ENCODE measurements at places on chromosomes 16 and 17. TPM values are rescaled to one million over a fixed set of nuclear protein-coding genes. Genes with fewer than 3 reads are reported as not detected.

MYH8 gene
- polyA plus RNA-seq = not detected

CTRB2 gene
- polyA plus RNA-seq = not detected

RANGRF gene
- polyA plus RNA-seq = 65.8 TPM

HEATR9 gene
- polyA plus RNA-seq = not detected

DNA sequence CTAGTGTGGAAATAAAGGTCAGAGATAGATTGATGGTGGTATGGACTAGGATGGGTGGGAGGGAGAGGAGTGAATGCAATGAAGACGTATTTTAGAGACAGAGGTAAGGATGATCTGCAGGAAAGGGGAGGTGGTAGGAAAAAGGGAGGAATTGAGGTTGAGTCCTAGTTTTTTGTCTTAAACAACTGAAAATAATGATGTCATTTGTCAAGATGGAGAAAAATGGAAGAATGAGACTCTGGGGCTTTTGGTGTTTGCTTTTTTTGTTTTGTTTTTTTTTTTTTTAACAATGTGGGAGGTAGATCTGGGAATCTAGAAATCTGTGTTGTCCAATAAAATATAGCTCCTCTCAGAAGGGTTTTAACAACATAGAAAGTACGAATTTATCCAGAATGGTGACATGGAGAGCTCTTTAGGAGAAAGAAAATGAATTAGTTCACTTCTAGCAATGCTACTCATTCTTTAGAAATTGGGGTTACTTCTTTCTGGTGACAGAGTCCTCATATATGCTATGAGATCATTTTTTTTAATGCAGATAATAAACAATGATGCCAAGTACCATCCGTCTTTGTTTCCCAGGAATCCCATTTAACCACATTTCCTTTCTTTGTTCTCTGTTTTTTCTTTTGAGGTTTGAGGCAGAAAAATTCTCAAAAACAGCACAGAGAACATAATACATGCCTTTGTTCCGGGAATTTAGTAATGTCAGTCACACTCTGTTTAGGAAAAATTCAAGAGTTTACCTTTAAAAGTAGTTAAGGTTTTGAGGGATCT lies 225.3 kb upstream of the COX10 start:
- DNase-seq = no peak
- H3K36me3 ChIP-seq = no peaks in the 10 kb centered on the region
- H3K4me1 ChIP-seq = peaks cover 6% of the 10 kb centered on the region
- no peaks in the 10 kb centered on the region for H3K27me3 ChIP-seq
- H3K4me3 ChIP-seq = no peak overlapping the region

DNA sequence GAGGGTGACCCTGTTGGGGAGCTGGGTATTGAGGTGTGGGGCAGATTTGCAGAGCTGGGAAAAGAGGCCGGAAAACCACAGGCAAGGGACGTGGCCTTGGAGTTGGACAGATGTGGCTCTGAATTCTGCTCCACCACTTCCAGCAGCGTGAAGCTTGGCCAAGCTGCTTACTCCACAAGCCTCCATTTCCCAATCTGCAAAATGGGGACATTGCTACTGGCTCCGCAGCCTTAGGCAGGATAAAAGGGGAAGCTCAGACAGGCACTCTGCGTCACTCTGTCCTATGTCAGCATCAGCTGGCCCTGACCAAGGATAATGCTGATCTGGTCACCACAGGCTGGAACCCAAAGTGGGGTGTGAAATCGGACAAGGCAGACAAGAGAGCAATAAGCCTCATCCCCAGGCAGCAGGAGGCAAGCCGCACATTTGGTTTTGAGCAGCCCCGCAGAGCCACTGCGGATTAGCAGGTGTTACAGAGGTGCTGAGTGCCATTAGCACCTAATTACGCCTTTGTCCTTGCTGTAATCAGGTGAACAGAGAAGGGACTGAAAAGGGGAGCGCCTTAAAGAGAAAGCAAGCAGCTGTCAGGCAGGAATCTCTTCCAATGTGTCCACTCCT lies 54.8 kb downstream of the SDK2 start:
- H3K4me3 ChIP-seq = peak overlapping the region; percentile 48
- H3K36me3 ChIP-seq = no peaks in the 10 kb centered on the region

- peak overlapping the region; percentile 42 for H3K4me3 ChIP-seq
- H3K4me1 ChIP-seq = peaks cover 10% of the 10 kb centered on the region
- no peaks in the 10 kb centered on the region for H3K27me3 ChIP-seq
- H3K27ac ChIP-seq = peak overlapping the region; percentile 92
- no peak for DNase-seq
These were observed 30.1 kb upstream of the HAPSTR1 start for GRCh38 chr16:9061358-9061813.

DNA sequence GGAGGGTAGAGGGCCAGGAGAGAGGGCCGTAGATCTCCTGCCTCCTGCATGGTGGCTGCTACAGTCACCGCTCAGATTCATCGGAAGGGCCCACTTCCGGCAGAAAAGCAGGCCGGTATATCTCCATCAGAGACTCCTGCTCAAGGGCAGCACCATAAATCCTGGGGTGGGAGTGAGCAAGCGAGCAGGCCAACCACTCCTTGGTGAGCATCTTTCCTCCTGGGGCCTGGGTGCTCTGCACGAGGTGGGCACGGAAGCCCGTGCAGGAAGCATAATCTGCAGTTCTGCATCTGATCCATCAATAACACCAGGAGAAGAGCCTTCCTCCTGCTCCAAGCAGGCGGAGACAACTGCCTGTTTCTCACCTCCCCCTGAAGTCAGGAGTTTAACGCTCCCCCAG lies 57.4 kb upstream of the TMEM132E start:
- H3K36me3 ChIP-seq = no peaks in the 10 kb centered on the region
- peaks cover 17% of the 10 kb centered on the region for H3K27me3 ChIP-seq
- DNase-seq = no peak
- no peak overlapping the region for H3K4me3 ChIP-seq
- no peaks in the 10 kb centered on the region for H3K4me1 ChIP-seq

DNA sequence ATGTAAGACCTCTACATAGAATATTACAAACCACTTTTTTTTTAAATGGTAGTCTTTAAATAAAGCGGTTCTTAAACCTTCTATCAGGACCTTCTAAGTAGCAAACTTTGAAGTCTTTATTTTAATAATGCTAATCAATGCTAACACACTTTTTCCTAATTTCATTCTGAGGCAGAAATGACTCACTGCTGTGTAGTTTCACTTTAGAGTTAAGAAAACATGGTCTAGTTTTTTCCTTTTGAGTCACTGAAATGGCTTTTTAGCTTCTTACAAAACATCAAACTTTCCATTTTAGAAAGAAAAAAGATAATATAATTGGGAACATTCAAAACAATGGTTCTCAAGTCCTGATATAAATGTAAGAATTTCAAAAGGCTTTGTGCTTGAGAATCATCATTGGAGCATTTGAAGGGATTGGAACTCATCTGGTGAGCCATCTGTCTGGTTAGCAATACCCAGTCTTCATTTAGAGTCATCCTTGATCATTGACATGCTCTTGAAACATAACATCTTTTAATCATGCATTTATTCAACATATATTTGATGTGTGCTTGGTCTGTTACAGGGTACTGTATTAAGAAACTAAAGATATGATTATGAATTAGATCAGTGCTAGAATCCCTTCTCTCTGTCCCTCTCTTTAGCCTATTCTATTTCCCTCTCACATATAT lies 258.3 kb upstream of the MON1B start:
- no peaks in the 10 kb centered on the region for H3K27me3 ChIP-seq
- H3K36me3 ChIP-seq = no peaks in the 10 kb centered on the region
- no peak overlapping the region for H3K27ac ChIP-seq
- H3K4me3 ChIP-seq = no peak overlapping the region
- H3K4me1 ChIP-seq = no peaks in the 10 kb centered on the region
- DNase-seq = no peak

DNA sequence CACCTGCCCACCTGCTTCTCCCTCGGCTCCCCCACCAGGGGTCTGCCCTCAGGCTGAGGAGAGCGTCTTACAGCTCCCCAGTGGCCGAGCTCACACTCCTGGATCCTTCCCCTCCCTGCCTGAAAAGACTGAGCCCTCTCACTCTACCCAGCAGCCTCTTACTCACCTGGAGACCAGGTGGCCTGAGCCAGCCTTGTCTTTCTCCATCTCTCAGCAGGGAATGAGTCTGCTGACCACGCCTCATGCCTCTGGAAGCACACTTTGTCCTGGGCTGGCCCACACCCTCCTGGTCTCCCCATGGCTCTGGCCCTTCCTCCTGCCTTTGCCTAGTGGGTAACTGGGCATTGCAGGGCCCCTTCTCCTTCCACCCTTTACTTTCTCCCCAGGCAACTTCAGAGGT lies 177.2 kb downstream of the ENGASE start:
- no peaks in the 10 kb centered on the region for H3K36me3 ChIP-seq
- H3K27me3 ChIP-seq = peaks cover 68% of the 10 kb centered on the region
- no peak overlapping the region for H3K27ac ChIP-seq
- no peaks in the 10 kb centered on the region for H3K4me1 ChIP-seq
- no peak overlapping the region for H3K4me3 ChIP-seq
- no peak for DNase-seq

- peaks cover 74% of the 10 kb centered on the region for H3K4me1 ChIP-seq
- H3K27ac ChIP-seq = no peak overlapping the region
- no peaks in the 10 kb centered on the region for H3K36me3 ChIP-seq
- DNase-seq = no peak
- H3K27me3 ChIP-seq = no peaks in the 10 kb centered on the region
These were observed 45.8 kb downstream of the TENT4B start for GRCh38 chr16:50198802-50199403.

- DNase-seq = no peak
- no peaks in the 10 kb centered on the region for H3K4me1 ChIP-seq
- H3K4me3 ChIP-seq = no peak overlapping the region
These were observed 187.9 kb downstream of the CNTNAP4 start for GRCh38 chr16:76464955-76465620.

- no peak overlapping the region for H3K4me3 ChIP-seq
- no peak for DNase-seq
- H3K27me3 ChIP-seq = peaks cover 32% of the 10 kb centered on the region
- H3K4me1 ChIP-seq = no peaks in the 10 kb centered on the region
- H3K27ac ChIP-seq = no peak overlapping the region
These were observed 59.4 kb downstream of the TMEM114 start for GRCh38 chr16:8530752-8531384.

GRCh38 chr17:34265711-34266110 lies 4.3 kb upstream of the CCL7 start:
- H3K4me1 ChIP-seq = no peaks in the 10 kb centered on the region
- peaks cover 21% of the 10 kb centered on the region for H3K27me3 ChIP-seq
- no peak overlapping the region for H3K27ac ChIP-seq
- no peaks in the 10 kb centered on the region for H3K36me3 ChIP-seq

GRCh38 chr16:15810949-15811348 lies 45.9 kb downstream of the MYH11 start:
- H3K4me3 ChIP-seq = no peak overlapping the region
- no peak for DNase-seq
- no peak overlapping the region for H3K27ac ChIP-seq
- peaks cover 5% of the 10 kb centered on the region for H3K27me3 ChIP-seq
- no peaks in the 10 kb centered on the region for H3K4me1 ChIP-seq
- no peaks in the 10 kb centered on the region for H3K36me3 ChIP-seq

DNA sequence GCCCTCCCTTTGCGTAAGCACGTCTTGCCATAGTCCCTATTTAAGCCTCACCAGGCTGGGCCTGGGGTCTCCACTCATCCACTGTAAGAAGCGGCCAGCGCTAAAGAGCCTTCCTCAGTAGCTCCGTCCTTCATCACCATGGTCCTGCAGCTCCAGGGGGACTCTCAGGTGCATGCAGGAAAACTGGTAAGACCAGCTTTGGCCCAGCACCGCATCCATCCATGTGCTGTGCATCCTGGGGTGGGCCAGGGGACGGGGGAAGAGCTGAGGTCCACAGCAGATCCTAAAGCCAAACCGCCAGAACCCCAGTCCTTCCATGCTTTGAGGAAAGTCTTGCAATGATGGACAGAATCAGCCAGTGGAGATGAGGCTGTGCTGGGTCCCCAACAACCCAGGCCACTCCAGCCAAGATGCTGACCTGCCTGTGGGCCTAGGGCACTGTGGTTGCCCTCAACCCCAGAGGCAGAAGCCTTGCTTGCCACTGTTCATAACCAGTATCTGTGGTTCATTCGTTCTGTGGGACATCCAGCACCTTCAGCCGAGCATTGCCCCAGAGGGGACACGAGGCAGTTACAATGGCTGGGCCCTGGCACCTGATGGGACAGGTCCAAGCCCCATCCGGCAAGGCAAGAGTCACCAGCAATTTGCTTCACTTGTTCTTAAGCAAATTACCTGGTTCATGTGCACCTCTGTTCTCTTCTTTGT lies 44.4 kb downstream of the RBFOX3 start:
- H3K36me3 ChIP-seq = no peaks in the 10 kb centered on the region
- no peak overlapping the region for H3K4me3 ChIP-seq
- H3K4me1 ChIP-seq = no peaks in the 10 kb centered on the region
- H3K27me3 ChIP-seq = peaks cover 18% of the 10 kb centered on the region
- H3K27ac ChIP-seq = no peak overlapping the region

GRCh38 chr16:86033016-86033474 lies 134.1 kb downstream of the IRF8 start:
- peaks cover 72% of the 10 kb centered on the region for H3K27me3 ChIP-seq
- no peak overlapping the region for H3K27ac ChIP-seq
- H3K4me1 ChIP-seq = no peaks in the 10 kb centered on the region
- no peak for DNase-seq
- no peak overlapping the region for H3K4me3 ChIP-seq
- H3K36me3 ChIP-seq = peaks cover 6% of the 10 kb centered on the region

DNA sequence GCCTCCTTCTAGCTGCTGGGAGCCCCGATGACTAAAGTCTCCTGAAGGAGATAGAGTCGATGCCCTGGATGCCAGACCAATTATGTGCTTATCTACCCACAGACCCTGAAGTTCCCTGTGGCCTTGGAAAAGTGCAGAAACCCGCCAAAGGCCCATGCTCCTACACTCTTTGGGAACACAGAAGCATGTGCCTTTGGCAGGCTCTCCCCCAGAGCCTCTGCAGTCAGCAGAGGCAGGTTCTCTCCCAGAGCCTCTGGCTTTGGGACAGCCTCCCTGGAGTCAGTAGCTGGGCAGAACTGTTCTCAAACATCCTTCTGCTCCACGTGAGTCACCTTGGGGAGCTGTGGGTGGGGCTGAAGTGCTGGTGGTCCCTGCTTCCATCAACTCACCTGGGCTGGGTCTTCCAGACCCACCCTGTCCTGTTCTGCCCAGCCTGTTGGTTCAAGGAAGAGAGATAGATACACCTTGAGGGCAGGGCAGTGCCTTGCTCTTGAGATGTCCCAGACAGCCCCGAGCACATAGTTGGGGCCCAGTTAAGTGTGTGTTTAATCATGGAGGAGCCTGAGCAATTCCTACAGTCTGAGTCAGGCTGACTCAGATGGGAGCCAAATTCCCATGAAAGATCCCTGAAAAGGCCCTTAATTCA lies 3.2 kb upstream of the CDK5RAP3 start:
- H3K4me3 ChIP-seq = no peak overlapping the region
- no peak overlapping the region for H3K27ac ChIP-seq
- peaks cover 7% of the 10 kb centered on the region for H3K27me3 ChIP-seq
- no peaks in the 10 kb centered on the region for H3K36me3 ChIP-seq
- DNase-seq = no peak

- no peak for DNase-seq
- H3K27ac ChIP-seq = no peak overlapping the region
- no peak overlapping the region for H3K4me3 ChIP-seq
- no peaks in the 10 kb centered on the region for H3K36me3 ChIP-seq
- peaks cover 15% of the 10 kb centered on the region for H3K4me1 ChIP-seq
- peaks cover 58% of the 10 kb centered on the region for H3K27me3 ChIP-seq
These were observed 337.1 kb downstream of the MAF start for GRCh38 chr16:79263425-79263824.

Data from naive B cell (primary cell).